ENCODE measurements at places on chromosomes 6 and 20.

GRCh38 chr6:15408008-15408407, 162.1 kb downstream of the JARID2 start:
- DNase-seq, result no peak

GRCh38 chr6:134230087-134230700, 87.7 kb downstream of the SGK1 start:
- no peak for DNase-seq

DNA sequence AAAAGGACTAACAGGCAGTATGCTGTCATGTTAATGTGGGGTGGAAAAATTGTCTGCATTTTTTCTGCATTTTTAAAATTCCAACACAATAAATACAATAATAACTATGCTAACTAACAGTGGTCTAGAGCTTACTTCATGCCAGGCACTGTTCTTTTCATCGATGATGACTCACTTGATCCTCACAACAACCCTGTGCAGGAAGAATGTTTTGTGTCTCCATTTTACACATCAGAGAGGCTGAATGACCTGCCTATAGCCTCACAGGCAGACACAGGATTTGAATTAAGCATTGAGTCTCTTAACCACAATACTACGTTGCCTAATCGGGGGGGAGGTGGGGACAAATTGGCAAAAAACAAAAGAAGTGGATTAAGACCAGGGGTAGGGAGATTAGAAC, 26.9 kb upstream of the FANCE start:
- no peak for DNase-seq

- DNase-seq, result no peak
These were observed 12.4 kb downstream of the MAP1LC3A start for GRCh38 chr20:34570859-34571306.

GRCh38 chr20:31579245-31579644, 25.8 kb upstream of the ID1 start:
- no peak for DNase-seq

DNA sequence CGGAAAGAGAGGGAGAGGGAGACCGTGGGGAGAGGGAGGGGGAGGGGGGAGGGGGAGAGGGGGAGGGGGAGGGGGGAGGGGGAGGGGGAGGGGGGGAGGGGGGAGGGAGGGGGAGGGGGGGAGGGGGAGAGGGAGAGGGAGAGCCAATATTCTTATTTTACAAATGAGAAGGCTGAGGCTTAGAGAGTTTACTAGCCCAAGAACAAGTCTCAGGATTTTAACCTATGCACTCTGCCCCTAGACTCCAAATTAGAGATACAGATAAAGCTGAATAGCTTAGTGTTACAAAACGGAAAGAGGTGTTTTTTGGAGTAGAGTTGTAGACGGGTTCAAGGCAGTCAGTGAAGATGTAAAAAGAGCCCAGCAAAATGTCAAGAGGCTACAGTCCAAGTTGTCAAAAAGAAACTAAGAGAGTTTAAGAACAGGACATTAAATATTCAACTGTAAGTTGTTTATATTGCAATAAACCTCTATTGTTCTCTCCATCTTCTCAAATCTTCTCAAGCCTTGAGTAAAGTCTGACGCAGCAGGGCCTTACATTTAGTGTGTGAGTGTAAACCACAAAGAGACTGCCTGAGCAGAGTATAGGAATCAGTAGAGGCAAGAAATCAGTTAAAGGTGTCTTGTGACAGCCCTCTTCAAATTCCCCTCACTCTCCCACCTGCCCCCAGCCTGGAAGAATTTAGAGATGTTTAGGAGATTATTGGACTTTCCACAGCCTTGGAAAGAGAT, 34.9 kb upstream of the AKIRIN2 start:
- no peak for DNase-seq

DNA sequence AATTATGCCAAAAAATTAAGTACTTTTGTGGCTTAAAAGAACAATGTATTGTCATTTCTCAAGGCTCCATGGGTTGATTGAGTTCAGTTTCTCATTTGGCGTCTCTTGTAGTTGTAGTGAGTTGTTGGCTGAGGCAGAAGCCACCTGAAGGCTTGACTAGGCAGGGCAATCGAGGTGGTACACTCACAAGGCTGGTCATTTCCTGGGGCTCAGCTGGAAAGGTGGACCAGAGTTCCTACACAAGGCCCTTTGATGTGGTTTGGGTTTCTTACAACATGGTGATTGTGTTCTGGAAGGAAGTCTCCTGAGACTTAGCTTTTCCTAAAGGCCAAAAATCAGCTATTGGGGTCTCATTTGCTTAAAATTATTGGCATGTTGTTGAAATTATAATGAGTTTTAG, 22.6 kb downstream of the MAS1 start:
- no peak for DNase-seq

DNA sequence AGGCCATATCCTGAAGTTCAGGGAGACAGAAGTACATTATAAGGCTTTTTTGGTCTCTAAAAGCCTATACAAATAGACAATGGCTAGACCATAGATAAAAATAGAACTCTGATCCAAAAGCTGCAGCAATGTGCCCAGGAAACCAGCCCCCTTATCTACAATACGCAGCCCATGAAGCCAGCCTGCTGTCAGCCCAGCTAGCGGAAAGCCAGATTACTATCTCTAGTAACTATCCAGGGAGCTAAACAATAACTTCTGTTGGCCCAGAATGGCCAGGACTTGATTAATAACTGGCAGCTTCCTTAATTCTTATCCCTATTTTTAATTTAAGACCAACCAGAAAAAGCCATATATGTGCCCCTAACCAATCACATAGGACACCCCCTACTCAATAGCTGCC, 160.4 kb upstream of the SMLR1 start:
- no peak for DNase-seq

DNA sequence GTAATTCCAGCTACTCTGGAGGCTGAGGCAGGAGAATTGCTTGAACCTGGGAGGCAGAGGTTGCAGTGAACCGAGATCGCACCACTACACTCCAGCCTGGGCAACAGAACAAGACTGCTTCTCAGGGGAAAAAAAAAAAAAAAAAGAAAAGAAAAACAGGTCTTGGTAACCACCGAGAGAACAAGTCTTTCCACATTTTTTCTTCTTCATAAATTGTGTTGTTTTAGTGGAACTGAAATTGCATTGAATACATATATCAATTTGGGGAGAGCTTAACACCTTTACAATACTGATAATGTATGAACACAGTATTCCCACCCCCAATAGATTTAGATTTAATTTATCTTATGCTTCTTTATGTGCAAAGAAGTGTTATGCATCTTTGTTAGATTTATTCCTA, 70.0 kb upstream of the PLEKHG1 start:
- no peak for DNase-seq

- DNase-seq, result no peak
These were observed 38.5 kb upstream of the TFB1M start for GRCh38 chr6:155352811-155353210.

- no peak for DNase-seq
These were observed 10.1 kb downstream of the TNFAIP3 start for GRCh38 chr6:137877113-137877512.

- DNase-seq, result no peak
These were observed 393.7 kb downstream of the UTRN start for GRCh38 chr6:144678844-144679243.

- no peak for DNase-seq
These were observed 121.1 kb upstream of the COL21A1 start for GRCh38 chr6:56368491-56368890.
